Heart right ventricle (tissue), 16 donors: ENCODE measurements at places on chromosomes 5 and 9.

DNA sequence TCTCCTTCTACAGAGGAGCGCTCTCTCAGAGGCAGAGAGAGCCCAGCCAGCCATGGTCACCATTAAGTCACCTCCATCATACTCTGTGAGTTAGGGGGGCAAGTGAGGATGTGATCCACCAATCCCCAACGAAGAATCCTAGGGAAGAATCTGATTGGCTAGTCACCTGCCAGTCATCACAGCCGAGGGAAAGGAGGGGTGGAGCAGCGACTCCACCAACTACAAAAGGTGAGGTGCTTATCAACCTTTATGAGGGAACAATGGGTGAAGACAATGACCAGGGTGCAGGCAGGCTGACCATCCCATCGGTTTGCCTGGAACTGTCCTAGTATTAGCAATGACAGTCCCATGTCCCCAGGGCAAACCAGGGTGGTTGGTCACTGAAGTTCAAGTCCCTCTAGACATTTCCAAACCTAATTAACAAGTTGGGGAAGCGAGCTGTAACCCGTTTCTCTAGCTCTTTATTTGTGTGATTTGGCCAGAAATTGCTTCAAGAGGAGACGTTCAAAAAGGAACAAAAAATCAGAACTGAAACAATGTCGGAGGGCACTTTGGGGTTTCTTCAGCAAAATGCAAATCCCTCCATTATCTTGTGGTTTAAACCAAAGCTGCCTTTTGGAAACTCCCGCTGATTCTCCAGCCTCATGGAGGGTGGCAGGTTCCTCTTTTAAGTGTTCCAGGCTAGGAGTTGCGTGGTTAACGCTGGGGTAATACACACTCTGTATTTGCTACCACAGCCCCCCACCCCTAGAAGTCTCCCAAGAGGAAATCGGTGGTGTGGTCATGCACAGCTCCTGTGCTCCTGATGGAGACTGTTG is 18.8 kb upstream of the FCN1 start:
- no peak for DNase-seq

GRCh38 chr5:55538661-55539060 is 3.9 kb upstream of the PLPP1 start:
- DNase-seq: no peak

DNA sequence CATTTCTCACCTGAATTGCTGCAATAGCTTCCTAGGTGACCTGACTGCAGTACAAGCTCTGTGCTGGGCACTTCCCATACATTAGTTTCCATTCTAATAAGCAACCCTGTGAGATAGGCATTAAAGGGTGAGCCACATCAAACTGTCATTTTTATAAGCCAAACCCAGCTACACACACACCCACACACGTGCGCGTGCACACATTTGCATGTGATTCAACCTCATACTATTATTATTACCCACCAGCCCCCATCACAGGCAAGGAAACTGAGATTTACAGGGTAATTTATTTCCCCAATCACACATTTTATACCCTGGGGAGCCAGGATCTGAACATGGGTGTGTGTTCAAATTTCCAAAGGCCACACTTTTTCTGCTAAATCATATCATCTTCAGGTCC is 93.6 kb downstream of the TTLL11 start:
- no peak for DNase-seq

GRCh38 chr9:106450549-106450948 is 412.4 kb upstream of the ZNF462 start:
- DNase-seq: peak; percentile 63

- DNase-seq: no peak
These were observed 354.4 kb downstream of the DIRAS2 start for GRCh38 chr9:90288275-90288639.

DNA sequence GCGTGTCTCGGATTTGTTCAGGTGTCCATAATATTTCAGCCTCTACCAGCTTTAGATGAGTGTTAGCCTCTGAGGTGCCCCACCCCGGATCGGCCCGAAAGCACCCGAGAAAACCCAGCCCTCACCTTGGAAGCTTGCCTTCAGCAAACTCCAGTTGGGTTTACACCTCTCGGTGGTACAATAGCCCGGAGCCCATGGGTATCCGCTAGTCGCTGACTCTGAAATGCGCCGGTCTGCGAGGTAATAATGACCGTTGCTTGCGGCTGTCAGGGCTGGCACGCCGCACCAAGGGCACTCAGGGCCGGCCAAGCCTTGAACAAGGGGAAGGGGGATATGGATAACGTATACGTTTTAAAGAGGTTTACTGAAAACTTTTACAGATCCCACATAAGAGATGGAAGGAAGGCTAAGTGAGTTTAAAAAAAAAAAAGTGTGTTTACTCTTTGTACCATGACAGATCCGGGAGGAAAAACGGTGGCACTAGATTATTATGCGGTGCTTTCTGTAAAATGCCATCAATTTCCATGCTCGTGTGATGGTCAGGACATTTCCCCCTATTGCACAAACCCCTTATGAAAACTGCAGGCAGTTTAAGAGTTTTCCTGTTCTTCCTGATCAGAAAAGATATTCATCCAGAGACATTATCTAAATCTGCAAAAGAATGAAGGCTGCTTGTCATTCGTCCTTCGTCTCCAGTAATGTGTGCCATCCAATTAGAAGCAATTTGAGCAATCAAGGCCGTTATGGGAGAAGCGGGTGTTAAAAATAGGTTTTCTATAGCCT is 124.2 kb downstream of the TMEM161B start:
- DNase-seq: no peak

DNA sequence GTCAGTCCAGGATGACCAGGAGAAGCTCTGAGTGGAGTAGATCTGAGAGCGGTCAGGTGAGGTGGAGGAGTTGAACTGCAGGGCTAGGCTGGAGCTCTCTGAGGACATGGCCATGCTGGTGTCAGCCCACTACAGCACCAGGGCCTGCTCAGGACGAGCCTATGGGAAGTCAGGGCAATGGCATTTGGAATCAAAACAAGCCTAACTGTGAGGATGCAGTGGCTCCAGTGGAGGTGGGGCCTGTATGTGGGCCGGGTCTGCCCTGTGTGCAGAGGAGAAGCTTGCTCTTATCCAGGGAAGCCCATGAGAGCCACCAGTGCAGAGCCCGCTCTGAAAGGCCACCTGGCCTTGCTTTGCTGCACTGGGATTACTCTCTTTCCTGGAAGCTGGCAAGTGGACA is 11.1 kb downstream of the CXCL14 start:
- DNase-seq: no peak

DNA sequence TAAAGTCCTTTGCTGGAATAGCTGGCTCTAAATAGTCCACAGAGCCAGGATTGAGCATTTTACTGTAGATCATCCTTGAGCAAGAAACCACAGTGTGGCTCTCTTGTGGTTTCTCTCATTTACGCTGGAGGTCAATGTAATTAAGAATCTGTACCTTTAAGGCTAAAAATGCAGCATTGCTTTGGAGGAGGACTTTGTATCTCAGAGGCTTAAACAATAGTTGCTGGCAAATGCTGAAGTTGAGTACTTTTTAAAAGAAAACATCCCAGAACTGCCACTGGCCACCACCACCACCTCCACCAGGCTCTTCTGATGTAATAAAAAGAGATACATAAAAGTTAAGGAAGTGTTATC is 177.3 kb upstream of the ADAMTSL1 start:
- no peak for DNase-seq

GRCh38 chr5:11941566-11941965 is 37.3 kb upstream of the CTNND2 start:
- no peak for DNase-seq

DNA sequence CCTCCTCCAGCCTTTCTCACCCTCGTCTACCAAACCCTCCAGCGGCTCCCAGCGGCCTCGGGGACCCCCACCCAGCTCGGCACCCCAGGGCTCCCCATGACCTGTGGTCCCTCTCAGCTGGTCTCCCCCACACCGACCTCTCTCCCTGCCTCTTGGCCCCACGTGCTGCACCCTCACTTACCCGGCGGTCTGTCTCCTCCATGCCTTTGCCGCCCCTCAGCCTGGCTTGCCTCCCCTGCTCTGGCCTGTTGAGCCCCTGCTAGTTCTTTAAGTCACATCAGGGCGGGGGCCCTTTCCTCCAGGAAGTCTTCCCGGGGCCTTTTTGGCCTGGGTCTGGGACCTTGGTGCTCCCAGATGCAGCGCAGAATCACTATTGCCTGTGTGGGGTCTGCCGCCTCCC is 81.5 kb downstream of the LMX1B start:
- DNase-seq: no peak

GRCh38 chr5:135553688-135554462 is 18.1 kb upstream of the NEUROG1 start:
- no peak for DNase-seq

DNA sequence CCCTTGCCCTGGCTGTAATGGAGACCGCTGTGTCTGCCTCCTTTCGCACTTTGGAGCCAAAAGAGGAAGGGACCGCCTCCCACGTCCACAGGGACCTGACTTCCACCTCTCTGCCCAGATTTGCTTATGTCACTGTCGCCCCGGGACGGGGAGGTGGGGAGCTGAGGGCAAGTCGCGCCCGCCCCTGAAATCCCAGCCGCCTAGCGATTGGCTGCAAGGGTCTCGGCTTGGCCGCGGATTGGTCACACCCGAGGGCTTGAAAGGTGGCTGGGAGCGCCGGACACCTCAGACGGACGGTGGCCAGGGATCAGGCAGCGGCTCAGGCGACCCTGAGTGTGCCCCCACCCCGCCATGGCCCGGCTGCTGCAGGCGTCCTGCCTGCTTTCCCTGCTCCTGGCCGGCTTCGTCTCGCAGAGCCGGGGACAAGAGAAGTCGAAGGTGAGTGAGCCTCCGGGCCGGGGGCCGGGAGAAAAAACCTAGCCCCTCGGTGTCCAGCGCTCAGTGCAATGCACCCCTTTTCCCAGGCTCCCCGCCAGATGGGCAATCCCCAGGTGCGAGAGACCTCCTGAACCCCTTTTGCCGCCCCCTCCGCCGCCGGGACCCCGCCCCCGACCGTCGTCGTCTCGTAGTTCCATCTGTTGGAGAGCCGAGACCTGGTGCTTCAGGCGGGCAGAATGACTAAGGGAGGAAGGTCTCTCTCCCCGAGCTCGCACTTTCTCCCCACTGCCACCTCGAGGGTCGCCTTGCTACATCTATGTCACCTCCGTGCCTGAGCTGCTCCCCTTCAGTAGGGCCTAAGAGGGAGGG is at the start of gene GPX3:
Gene GPX3 (plus strand): TSS at position 288 of the 807 bp plus-strand sequence. CDS start 64 bp downstream, at position 352.
- peak; percentile 95 for DNase-seq

DNA sequence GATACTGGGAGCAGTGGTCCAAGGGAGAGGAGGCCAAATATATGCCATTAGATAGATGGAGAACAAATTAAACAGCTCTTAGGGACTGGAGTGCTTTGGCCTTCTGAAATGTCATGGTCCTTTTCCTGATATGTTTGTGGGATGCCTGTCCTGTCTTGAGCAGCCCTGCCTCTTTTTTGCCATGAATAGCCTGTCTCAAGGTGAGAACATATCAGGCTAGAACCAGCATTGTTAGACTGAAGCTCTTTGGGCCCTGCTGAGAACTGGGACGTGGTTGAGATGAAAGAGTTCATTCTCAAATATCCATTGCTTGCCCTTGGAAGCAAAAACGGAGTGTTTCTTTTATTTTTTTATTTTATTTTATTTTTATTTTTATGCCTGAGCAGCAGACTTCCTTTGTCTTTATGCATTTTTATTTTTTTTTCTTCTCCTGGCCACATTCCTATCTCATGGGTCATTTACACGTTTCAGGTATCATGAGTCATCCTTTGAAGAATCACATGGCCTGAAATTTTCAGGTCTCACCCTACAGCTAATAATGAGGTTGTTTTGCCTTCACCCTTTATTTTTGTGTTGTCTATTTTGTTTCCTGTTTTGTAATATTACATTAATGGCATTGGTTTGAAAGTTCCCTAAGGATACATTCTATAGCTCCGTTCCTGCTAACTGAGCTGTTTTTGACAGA is 371.4 kb downstream of the PSAT1 start:
- DNase-seq: no peak

DNA sequence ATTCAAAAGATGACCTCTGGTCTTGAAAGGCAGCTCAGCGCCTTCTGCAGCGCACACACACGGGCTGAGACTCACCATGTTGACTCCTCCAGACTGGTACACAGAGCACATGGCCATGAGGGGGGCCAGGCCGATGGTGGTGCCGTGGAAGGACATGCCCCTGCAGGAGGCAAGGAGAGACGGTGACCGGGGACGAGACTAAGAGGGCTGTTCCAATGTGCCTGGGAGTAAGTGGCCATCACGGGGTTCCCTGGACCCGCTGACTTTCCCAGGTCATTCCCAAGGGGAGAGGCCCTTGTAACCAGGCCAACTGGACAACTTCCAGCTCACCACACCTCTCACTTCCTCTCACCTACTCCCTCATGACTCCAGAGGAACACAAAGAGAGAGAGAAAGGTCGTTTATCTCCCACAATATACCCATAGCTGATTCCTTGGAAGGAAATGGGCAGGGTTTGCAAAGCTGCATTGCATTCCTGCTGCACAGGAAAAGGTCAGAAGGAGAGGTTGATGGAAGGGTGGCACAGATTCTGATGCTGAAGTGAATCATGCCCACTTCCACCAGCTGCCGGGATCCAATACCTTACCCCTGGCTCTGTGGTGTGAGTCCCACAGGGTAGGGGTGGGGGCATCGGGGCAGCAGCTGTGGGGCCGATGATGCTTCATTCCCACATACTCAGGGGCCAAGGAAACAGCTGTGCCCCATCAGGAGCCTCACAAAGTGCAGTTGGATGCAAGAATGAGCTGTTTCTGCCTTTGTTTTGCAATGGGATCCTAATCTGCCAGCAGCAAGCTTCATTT is 47.2 kb downstream of the NIPAL4 start:
- DNase-seq: peak; percentile 24

GRCh38 chr5:32934529-32934928 is 223.4 kb downstream of the NPR3 start:
- no peak for DNase-seq

DNA sequence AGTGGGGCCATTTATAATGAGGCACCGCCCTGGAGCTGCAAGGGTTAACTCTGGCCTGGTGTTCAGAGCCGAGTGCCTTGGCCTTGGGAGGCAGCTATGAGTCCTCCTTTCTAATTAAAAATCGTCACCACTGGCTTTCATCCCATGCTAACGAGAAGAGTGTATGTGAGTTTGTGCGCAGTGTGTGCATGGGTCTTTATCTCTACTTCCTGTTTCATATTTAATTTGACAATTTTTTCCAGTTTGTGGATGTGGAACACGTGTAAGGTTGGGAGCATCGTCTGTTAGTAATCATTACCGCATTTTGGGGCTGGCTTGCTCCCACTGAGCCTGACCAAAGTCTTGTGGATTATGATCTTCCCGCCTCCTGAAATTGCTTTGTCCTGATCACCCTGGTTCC is 76.4 kb downstream of the NDFIP1 start:
- no peak for DNase-seq

GRCh38 chr9:134947265-134947955 is 29.7 kb upstream of the FCN1 start:
- DNase-seq: no peak

GRCh38 chr5:88693071-88693932 is 189.7 kb downstream of the MEF2C start:
- DNase-seq: no peak
